Left ventricle myocardium inferior (tissue), 1 donor: ENCODE measurements at places on chromosomes 6 and 20. TPM values are rescaled to one million over a fixed set of nuclear protein-coding genes. Genes with fewer than 3 reads are reported as not detected.

The FOXC1 gene
- total RNA-seq = 7.1 TPM

The FBXO5 gene
- 1.6 TPM for total RNA-seq

GRCh38 chr6:127547215-127547614, 28.1 kb upstream of the MTCL3 start:
- no peaks in the 10 kb centered on the region for H3K36me3 ChIP-seq
- H3K4me3 ChIP-seq = no peak overlapping the region
- no peaks in the 10 kb centered on the region for H3K4me1 ChIP-seq
- H3K27me3 ChIP-seq = peaks cover 21% of the 10 kb centered on the region
- H3K27ac ChIP-seq = no peak overlapping the region
- DNase-seq = no peak

DNA sequence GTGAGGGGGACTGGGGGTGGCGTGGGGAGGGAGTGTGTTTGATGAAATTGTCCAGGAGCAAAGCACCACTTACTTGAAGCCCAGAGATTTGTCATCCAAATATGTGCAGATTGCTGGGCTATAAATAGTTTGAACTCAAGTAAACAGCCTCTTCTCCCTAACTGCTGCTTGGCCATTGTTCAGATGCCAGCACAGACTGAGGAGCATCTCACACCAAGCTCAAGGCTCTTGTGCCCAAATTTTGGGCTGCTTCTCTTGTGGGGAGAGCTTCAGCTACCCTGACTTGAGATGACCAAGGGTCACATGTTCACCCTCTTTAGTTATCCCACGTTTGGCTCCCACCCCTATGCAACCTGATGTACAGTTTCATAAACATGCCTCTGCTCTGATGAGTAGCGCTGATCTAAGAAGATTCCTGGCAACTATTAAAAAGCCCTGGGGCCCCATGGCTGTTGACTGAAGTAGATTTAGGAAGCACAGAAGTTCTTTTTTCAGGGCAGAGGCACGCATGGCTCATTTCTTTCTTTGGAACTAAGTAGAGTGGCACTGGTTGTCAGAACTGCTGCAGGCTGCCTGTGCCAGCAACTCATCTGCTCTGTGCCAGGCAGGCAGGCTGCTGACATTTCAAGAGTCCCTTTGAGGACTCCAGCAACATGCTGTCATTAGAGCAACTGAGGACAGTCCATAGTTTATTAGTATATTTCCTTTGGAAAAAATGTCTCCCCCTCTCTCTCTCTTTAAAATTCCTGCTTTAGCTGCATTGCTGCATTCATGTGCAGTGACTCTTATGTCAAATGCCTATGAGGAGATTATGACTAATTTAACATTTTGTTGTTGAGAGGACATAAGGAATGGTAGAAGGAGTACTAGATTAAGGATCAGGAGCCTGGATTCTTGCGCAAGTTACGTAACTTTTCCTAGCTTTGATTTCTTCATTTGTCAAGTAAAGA, 9.6 kb upstream of the PKIG start:
- H3K36me3 ChIP-seq = no peaks in the 10 kb centered on the region
- H3K27ac ChIP-seq = peak overlapping the region; percentile 95
- no peaks in the 10 kb centered on the region for H3K27me3 ChIP-seq
- H3K4me1 ChIP-seq = peaks cover 72% of the 10 kb centered on the region

GRCh38 chr6:96909811-96910210, 12.1 kb upstream of the NDUFAF4 start:
- H3K4me1 ChIP-seq = no peaks in the 10 kb centered on the region
- no peak overlapping the region for H3K27ac ChIP-seq
- no peak overlapping the region for H3K4me3 ChIP-seq
- peaks cover 18% of the 10 kb centered on the region for H3K27me3 ChIP-seq

The CST4 gene
- not detected for total RNA-seq
